ENCODE measurements at places on chromosomes 12 and 14.

- DNase-seq: no peak
These were observed 10.7 kb upstream of the SLC6A13 start for GRCh38 chr12:273382-273781.

- no peak for DNase-seq
These were observed 26.5 kb upstream of the TTC7B start for GRCh38 chr14:90842726-90843125.

DNA sequence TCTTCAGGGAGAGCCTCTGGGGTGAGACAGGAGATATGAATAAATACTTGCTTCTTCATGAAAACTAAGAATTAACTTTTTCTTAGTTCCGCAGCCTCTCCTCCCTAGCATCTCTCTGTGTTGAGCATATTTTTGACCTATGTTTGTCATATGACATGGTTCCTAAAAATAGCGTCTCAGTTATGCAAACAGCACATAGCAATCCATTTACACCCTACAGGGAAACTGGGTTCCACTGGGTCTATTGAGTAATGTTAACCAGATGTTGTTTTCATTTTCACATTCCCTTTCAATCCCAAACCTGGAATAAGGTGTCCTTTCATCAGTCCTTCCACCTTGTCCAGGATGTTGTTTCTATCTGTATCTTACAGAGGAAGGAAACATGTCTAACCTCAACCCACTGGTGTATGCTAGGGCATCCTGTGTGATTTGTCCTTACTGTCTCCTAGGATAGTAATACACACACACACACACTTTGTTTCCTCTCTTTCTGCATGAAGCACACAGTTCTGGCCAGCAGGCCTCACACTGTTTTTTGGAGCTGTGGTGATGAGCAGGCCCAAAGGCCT is 1543.5 kb downstream of the AACS start:
- DNase-seq: no peak

DNA sequence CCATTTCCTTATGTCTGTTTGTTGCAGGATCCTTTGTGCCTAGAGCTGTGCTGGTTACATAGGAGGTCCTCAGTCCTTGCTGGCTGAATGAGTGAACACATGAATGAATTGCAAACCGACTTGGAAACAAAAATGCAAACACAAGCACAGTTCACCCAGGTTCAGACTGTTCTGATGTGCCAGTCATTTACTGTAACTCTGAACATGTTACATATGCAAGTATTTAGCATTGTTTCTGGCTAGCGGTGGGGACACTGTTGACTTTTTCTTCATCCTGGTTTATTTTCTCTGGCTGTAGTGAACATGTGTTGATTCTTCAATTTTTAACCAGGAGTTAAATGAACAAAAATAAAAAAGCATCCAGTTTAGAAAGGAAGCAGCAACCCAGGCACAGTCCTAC is 33.4 kb downstream of the TSPAN9 start:
- DNase-seq: no peak

DNA sequence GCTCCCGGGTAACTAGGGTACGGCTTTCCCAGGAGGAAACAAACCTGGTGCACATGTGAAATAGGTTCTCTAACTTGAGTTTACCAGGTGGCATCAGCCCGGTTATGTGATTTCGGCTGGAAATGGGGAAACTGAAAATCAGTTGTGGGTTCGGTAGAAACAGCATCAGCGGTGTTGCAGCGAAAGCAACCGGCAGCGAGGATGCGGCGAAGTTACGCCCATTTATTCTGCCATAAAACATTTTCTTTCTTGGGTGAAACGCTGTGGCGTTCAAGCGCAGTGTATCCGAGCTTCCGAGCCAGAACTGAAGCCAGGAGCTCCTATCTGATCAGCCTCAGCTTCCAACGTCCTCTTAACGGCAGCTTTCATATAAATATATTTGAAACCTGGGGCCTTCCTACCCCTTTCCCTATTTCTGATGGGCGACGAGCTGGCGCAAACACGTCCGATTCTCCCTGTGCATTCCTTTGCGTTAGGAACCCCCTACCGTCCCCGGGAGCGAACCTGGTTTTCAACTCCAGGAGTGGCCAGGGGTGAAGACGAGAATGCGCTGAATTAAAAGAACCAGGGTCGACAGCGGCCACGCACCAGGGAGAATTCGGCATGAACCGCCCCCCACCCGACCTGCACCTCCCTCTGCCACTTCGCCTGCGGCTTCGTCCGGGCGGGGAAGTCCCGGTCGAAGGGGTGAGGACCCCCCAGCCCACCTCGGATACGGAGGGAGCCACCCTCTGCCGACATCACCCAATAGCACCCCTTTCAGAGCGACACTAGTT is 1.6 kb downstream of the DPF3 start:
- no peak for DNase-seq

GRCh38 chr14:75297411-75298040 is 18.9 kb downstream of the FOS start:
- DNase-seq: no peak

DNA sequence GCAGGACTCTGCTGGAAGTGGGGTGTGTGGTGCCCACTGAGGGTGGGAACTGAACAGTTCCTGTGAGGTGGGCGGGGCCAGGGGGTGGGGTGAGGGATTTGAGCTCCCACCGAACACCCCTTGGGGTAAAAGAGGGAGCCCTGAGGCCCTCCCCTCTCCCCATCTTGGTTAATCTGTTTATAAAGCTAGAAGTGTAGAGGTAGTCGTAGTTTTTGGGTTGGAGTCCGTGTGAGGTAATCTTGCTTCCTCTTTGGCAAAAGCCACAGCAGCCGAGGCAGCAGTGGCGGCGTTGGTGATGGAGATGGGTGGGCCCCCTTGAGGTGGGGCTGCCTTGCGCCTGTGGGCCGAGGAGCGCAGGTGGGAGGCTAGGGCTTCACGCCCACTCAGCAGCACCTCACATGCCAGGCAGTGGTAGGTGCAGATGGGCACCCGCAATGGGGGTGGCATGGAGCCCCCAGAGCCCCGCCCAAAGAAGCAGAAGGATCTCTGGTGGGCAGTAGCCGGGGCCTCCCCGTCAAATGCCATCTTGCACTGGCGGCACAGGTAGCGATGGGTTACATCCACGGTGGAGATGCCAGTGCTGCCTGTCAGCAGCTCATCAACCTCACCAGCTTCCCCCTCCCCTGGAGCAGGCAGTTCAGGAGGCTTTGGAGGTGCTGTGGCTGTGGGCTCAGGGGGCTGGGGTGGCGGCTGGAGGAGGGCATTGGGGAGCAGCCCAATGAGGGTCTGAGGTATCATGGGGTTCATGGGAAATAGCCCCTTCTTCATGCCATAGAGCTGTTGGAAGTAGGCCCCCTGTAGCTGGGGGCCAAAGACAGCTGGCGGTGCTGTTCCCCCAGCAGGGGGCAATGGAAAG is 29.6 kb downstream of the ZFHX2 start:
- no peak for DNase-seq

- DNase-seq: no peak
These were observed 4.5 kb downstream of the RPS26 start for GRCh38 chr12:56046027-56046780.

GRCh38 chr14:75242546-75243273 is 35.9 kb upstream of the FOS start:
- no peak for DNase-seq

- DNase-seq: no peak
These were observed 8.0 kb upstream of the EVL start for GRCh38 chr14:100056964-100057795.

DNA sequence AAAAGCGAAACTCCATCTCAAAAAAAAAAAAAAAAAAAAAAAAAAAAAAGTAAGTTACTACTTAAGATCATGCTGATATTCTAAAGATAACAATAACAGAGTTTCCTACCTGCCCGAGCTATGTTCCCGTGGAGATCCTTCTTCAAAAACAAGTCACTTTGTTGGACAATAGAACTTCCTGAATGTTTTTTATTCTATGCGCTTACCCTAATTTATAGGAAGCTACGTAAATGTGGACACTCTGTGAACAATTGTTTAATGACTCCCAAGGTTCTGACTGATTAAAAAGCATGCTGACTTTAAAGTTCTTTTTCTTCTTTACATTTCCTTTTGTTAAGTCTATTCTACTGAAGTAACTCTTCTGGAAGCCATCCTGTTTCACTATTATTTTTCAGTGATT is 52.5 kb downstream of the FGD4 start:
- DNase-seq: no peak

GRCh38 chr12:11543457-11544158 is 105.9 kb upstream of the ETV6 start:
- no peak for DNase-seq

- DNase-seq: no peak
These were observed 1139.4 kb downstream of the TMEM121 start for GRCh38 chr14:106665814-106666213.

DNA sequence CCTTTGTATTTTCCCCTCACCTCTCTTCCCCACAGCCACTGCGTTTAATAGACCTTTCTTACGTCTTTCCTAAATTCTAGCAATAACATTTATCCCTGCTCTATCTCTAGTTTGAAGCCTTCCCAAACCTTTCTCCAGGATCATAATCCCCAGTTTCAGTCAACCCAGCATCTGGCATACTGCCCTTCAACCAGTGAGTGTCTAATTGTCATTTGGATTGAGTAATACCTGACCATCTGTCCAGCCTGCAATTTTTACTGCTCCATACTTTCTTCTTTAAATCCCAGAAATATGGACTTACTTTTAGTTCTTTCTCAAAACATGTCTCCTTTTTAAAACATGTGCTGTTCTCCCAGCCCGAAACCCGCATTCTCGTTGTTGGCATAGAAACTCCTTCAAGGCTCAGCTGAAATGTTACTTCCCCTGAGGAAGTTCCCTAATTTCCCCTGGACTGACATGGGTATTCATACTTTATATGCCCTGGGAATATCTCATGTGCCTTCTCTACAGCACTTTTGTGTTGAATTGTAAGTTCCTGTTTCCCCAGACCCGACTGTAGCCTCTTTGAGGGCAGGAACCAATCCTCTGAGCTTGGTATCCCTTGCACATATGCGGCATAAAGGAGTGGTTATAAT is 65.1 kb upstream of the ETV6 start:
- DNase-seq: no peak

- DNase-seq: no peak
These were observed 10.8 kb downstream of the PITPNM2 start for GRCh38 chr12:123139926-123140675.

GRCh38 chr14:52716155-52716554 is 9.2 kb downstream of the PSMC6 start:
- DNase-seq: no peak

GRCh38 chr12:27005495-27005894 is 8.7 kb downstream of the TM7SF3 start:
- DNase-seq: no peak
